Activated CD8-positive, alpha-beta memory T cell treated with anti-CD3 and anti-CD28 coated beads for 1 hour (primary cell): ENCODE measurements at places on chromosomes 16 and 17.

- DNase-seq = no peak
Observed at GRCh38 chr16:12406158-12406557, 397.5 kb downstream of the CPPED1 start.

- DNase-seq = no peak
Observed at GRCh38 chr16:23137818-23138217, 11.4 kb downstream of the USP31 start.

- DNase-seq = no peak
Observed at GRCh38 chr16:11738742-11739544, 3.7 kb downstream of the TXNDC11 start.

- peak; percentile 65 for DNase-seq
Observed at GRCh38 chr17:34998205-34998604, 17.9 kb downstream of the LIG3 start.

- no peak for DNase-seq
Observed at GRCh38 chr16:53913099-53913870, 209.3 kb downstream of the FTO start.

DNA sequence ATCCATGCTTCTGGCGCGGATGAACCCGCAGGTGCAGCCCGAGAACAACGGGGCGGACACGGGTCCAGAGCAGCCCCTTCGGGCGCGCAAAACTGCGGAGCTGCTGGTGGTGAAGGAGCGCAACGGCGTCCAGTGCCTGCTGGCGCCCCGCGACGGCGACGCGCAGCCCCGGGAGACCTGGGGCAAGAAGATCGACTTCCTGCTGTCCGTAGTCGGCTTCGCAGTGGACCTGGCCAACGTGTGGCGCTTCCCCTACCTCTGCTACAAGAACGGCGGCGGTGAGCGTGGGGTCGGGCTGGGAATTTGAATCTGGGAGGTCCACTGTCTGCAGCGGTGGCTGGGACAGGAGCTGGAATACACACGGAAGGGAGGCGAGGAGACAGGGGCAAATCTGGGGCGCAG is 904 bp downstream of the SLC6A2 start:
- no peak for DNase-seq
